ENCODE measurements at places on chromosomes 7 and 10. TPM values are rescaled to one million over a fixed set of nuclear protein-coding genes. Genes with fewer than 3 reads are reported as not detected.
A peak's percentile ranks its signal among the peaks of the same experiment; 100 is the strongest.

Gene HOXA2
- 0.24 TPM for total RNA-seq

DNA sequence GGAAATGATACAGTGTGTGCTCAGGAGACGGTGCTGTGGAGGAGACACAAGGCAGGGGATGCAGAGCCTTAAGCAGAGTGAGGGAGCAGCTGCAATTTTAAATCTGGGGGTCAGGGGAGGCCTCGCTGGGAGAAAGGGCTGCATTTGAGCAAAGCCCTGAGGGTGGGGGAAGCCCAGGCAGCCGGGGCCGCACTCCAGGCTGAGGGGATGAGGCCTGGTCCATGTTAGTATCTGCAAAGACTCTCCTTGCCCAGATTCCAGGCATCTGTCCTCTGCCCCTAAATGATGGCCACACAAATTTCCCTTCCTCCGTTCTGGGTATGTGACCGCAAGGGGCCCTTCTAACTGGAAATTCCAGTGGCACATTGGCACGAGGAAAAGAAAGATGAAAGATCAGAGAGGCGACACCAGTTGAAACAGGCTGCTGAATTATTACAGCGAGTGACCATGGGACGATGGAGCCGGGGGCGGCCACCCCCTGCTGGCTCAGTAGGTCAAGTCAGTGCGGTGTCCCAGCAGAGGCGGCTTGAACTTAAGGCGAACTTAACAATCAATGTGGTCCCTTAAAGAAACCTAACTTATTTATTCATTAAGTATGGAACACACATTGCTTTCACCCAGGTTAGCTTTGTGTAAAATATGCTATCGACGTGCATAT, 62.3 kb upstream of the KAT6B start:
- DNase-seq = no peak

DNA sequence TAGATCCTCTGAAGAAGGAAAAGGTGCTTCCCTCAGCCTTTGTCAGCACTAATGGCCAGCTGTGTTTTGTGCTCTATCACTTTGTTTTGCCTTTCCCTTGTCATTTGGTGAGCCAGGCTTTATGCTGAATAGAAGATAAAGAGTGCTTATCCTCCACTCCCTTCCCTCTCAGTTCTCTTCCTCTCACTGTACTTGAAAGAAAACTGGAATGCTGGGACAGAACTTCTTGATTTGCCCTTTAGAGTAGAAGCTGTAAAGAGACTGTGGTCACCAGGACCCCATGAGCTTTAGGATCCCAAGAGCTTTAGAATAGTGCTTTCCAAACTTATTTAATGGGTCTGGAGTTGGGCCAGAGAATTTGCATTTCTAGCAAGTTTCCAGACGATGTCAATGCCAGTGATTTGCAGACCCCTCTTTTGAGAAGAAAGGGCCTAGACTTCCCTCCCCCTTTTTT, 81.4 kb downstream of the LRRC4 start:
- DNase-seq = no peak

Gene LHFPL3
- not detected for total RNA-seq

Gene TAS2R4
- 0.29 TPM for total RNA-seq

DNA sequence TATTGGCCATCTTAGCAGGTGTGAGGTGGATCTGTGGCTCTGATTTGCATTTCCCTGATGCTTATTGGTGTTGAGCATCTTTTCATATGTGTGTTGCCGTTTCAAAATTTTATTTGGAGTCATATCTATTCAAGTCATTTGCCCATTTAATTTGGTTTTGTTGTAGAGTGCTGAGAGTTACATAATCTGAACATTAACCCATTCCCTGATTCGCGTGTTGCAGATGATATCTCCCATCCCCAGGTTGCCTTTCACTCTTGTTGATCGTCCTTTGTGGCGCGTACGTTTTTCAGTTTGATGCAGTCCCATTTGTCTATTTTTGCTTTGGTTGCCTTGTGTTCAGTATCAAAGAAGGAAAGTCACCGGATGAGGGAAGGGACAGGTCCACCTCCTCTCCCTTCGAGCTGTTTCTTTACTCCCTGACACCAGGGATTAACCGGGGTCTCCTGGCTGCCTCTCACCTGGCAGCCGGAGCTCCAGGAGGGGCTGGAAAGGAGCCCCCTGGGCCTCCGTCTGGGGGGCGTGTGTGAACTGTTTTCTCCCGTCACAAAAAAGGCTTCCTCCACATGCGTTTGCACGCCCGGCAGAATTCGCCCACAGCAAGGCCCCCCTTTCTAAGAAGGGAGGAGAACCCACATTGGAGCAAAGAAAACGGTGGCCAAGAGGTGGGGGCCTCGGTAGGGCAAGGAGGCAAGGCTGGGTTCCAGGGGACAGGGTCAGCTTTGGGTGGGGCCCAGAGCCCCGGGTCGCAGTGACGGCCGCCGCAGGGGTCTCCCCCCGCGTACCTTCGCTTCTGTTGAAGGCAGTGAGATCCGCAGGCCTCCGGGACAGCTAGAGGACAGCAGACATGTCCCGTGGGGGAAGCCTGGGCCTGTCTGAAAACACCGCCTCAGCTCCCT, 8.3 kb downstream of the MNX1 start:
- no peak for DNase-seq

DNA sequence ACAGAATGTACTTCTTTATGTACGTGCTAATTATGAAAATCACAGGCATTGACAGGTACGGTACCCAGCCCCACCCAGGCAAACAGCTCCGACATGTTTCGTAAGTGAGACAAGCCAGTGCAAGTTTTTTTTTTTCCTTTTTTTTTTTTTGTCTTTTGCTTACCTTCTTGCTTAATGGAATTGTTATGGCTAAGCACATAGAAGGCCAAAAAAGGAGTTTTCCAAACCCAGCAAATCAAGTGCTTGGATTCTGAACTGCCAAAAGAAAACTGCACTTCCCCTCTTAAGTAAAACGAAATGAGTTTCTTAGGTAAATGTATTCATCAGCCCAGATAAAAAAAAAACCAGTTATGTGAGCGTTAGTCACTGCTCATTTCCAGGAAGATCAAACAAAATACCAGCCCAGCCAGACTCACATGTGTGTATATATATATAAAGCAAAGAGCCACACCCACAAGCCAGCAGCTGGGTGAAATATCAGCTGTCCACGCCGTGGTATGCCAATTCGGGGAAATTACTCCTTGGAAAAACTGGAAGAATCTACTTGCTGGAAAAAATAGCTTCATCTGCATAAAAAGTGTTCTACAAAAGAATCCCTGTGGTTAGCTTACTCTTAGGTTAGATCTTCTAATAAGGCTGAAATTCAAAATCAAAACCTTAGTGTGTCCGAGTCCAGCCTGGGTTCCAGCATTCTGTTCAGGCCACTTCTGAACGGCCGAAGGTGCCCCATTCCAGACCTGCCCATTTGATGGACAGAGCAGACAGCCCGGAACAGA, 8.0 kb downstream of the KLF6 start:
- DNase-seq = peak; percentile 58

Gene OR2A42
- not detected for total RNA-seq

GRCh38 chr10:15473396-15473767, 102.3 kb upstream of the FAM171A1 start:
- DNase-seq = no peak

GRCh38 chr7:109641445-109641844, 1071.8 kb downstream of the DNAJB9 start:
- DNase-seq = no peak

Gene KEL
- total RNA-seq = 0.18 TPM

- DNase-seq = no peak
Measured at GRCh38 chr10:129877773-129878371, 86.2 kb downstream of the EBF3 start.

Gene CEP55
- total RNA-seq = 18.4 TPM

DNA sequence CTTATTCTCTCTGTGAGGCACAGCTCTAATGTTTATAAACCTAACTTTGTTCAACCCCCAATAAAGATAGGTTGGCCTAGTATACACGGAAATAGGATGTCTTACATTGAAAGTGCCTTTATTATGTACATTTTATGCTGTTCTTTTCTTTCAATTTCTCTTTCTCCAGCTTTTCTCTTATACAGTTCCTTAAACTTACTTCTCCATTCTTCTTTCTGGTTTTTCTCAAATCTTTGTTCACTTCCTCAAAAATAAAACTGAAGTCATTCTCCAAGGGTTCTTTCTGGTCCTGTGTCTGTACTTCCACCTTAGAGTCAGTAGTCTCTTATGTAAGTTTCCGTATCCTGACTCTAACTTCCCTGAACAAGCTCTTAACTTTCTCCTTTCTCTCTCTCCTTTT, 29.2 kb upstream of the NAMPT start:
- no peak for DNase-seq

DNA sequence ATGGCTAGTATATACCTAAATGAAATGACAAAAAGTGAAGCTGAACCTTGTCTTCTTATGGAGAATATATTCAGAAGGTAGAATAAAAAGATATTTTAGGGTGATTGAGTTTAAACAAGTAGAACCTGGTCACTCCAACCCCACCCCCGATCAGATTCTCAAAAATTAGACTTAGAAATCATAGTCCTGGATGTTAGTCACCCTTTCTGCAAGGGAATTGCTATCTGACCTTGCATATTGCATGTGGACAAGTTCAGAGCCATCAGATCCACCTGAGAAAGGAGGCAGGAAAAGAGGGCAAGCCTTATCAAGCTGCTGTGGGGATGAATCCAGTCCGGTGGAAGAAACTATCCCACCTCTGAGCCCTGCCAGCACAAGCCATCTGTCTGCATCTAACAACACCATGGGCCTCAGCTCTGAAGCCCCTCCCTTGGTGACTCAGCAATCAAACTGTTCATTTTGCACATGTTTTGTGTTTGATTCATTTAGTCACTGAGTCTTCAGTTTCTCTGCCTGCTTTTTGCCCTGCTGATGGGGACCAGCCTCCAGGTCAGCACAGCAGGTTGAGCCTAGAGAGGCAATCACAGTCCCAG, 727.3 kb downstream of the AUTS2 start:
- no peak for DNase-seq

GRCh38 chr7:3438352-3438751, 137.3 kb downstream of the SDK1 start:
- DNase-seq = no peak

DNA sequence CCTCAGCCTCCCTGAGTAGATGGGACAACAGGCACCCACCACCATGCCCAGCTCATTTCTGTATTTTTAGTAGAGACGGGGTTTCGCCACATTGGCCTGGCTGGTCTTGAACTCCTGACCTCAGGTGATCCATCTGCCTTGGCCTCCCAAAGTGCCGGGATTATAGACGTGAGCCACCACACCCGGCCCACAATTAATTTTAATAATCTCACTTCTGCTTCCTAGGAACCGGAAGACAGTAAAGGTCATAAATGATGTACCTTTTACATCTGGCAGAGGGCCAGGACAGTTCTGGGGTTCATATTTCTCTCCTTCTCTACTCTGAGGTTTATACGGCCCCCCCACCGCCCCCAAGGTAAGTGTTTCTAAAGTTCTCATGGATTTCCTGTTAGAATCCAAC, 31.2 kb upstream of the AOAH start:
- DNase-seq = no peak

- DNase-seq = no peak
Measured at GRCh38 chr7:3244241-3244814, 56.7 kb upstream of the SDK1 start.

DNA sequence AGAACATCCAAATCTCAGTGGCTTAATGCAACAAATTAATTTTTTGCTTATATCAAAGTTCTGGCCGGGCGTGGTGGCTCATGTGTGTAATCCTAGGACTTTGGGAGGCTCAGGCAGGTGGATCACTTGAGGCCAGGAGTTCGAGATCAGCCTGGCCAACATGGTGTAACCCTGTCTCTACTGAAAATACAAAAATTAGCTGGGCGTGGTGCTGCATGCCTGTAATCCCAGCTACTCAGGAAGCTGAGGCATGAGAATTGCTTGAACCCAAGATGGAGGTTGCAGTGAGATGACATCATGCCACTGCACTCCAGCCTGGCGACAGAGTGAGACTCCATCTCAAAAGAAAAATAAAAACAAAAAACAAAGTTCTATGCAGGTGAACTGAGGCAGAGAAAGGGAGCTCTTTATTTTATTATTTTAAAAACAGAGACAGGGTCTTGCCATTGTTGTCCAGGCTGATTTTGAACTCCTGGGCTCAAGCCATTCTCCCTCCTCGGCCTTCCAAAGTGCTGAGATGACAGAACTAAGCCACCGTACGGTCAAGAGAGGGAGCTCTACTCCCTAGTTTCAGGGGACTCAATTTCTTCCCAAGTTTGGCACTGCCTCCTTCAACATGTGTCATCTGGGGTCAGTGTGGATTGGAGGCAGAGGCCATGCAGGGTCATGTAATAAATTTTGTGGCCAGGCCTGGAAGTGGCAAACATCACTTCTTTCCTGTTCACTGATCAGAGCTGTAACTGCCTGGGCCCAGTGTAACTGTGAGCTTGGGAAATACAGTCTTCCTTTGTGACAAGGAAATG, 2.4 kb downstream of the ADCK2 start:
- no peak for DNase-seq

Gene CREB5
- 28.7 TPM for total RNA-seq

DNA sequence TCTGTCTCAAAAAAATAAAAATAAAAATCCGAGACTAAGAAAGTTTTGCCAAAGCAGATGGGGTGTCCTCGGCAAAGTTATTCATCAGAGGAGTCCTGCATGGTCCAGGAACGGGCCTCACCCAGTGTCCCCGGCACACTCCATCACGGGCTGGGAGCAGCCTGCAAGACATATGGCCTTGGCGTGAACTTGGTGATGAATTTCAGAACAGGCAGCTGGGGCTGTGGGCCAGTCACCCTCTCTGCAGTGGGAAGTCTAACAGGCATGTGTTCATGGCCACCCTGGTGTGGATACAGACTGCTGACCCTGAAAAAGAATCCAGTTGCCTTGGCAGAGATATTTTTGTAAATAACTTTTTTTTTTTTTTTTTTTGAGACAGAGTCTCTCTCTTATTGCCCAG, 34.7 kb downstream of the NPTX2 start:
- DNase-seq = no peak

Gene GJD4
- total RNA-seq = not detected

Gene PRF1
- not detected for total RNA-seq

Gene ARHGEF35
- total RNA-seq = not detected

DNA sequence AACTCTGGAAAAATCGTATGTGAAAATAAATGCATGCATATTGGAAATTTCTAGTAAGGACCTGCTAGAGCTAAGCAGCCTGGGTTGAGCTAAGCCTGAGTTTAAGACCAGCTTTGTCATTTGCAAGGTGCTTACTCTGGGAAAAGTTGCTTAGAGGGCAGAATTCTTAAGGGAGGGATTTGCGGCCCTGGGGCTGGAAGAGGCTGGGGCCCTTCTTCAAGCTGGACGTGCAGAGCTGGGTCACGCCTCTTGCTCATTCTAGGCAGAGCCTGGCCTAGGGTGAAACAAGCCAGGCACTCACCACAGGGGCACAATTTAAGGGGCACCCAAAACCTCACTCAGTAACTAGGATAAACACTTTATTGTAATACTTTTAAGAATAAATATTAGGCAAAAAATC, 137.2 kb downstream of the ARHGAP22 start:
- DNase-seq = no peak

GRCh38 chr7:12303062-12303461, 92.0 kb downstream of the TMEM106B start:
- DNase-seq = no peak

Gene TMEM236
- total RNA-seq = 0.48 TPM

DNA sequence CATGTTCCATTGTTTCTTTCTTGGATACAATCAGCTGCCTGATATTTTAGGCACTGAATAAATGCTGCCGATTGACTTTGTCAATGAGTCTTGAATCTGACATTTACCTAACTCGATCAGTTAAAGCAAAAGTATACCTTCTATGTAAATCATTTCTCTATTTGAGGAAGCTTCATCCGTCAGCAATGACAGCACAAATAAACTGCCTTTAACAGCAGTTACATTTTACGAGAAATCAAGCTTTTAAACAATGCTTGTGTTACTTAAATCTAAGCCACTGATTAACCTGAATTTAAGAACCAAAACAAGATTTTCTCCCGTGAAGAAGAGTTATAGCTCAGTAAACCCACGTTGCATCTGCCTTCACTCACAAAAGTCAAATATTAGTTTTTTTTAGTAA, 71.3 kb downstream of the CUL1 start:
- no peak for DNase-seq

All from glomerular endothelial cell (primary cell).